Mucosa of gallbladder (tissue), 1 donor: ENCODE measurements at places on chromosomes 7 and 10.

- no peak for DNase-seq
Observed at GRCh38 chr7:155984609-155985405, 172.5 kb upstream of the SHH start.

- DNase-seq = no peak
Observed at GRCh38 chr7:71772779-71773178, 639.4 kb downstream of the CALN1 start.

- DNase-seq = no peak
Observed at GRCh38 chr7:159229683-159230475, 85.2 kb upstream of the VIPR2 start.

DNA sequence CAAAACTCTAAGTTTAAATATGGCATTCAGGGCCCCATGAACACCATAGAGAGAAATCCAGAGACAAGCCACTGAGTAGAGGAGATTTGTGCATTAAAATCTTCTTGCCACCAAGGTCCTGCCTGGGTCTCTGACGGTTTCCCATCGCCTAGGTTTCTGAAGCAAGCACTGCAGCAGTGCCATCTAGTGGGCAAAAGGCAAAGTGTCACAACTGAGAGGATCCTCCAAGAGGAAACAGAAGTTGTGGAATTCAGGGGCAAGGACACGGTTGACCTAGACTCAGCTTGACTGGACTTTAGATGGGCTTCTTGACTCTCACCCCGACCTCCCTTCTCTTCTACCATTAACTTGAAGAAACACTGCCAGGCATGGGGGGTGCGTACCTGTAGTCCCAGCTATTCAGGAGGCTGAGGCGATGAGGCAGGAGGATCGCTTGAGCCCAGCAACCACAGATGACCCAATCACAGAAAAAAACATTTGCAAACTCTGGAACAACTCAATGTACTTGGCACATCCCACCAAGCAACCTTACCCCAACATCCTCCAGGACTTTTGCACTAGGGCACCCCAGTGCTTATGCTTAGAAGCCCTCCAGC is 604.1 kb downstream of the GALNT17 start:
- DNase-seq = peak; percentile 69

DNA sequence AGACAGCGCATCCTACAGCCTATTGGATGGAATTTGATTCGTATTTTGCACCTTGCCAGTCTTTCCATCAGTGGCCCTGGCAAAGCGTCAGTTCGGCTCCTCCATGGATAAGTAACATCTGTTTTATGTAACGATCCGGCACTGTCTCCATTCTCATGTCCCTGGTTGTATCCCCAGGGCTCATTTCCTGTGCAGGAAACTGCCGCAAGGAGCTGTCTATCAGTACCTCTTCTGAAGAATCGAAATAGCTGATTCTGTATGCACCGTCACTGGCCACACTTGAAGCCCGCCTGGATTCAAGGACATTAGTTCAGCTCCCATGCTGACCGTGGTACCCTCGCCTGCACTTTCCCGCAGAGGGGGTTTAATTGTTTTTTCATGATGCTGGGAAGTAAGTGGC is 53.1 kb upstream of the NPS start:
- no peak for DNase-seq

DNA sequence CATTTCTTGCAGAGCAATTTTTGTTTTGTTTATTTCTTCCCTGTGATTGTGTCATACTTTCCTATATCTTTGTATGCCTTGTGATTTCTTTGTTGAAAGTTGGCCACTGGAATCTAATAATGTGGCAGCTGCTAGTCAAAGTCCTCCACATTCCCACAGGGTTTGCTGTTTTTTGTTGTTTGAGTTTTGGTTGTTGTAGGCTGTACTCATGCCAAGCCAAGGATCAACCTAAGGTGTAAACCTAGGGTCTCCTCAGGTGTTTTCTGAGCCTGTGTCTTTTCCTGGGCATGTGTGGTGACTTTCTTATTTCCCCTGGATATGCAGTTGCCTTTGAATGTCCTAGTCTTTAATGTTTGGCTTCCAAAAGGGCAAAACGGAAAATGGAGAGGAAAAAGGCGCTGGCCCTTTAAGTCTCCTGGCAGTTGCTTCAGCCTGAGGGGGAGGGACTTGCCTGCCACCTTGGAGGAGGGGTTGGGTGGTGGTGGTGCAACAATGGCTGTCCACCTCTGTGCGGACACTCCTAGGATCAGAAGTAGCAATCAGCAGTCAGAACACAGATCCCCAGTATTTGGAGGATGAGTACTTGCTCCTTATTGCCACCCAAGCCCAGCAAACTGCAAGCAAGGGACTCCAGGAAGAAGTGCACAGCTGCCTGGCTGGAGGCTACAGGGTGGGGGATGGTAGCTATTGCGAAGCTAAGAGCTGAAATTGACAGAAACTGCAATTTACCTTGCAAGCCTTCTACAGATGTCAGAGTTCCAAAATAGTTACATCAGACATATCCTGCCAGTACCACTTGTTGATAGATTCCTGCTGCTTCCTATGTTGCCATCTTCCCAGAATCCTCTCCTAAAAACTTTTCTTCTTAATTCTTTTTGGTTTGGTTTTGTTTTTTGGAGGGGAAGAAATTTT is 5.6 kb upstream of the ZNF518A start:
- DNase-seq = peak; percentile 36

DNA sequence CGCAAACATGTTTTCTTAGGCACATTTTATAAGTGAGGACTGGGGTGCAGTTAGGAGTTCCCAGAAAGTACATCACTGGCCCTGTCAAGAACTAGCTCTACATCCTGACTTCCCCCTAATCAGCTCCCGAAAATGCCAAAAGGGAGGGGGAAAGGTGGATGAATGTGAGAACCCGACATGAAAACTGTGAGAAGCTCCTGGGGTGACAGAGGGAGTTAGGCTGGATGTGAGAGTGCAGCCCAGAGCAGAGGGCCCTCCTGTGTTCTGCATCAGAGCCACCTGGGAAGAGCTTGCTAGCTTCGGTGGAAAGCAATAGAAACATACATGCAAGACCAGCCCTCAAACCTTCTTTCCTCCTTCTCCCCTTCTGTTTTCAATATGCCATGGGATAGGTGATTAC is 30.5 kb upstream of the SEM1 start:
- no peak for DNase-seq

- DNase-seq = no peak
Observed at GRCh38 chr10:71281646-71282322, 37.3 kb upstream of the SLC29A3 start.

DNA sequence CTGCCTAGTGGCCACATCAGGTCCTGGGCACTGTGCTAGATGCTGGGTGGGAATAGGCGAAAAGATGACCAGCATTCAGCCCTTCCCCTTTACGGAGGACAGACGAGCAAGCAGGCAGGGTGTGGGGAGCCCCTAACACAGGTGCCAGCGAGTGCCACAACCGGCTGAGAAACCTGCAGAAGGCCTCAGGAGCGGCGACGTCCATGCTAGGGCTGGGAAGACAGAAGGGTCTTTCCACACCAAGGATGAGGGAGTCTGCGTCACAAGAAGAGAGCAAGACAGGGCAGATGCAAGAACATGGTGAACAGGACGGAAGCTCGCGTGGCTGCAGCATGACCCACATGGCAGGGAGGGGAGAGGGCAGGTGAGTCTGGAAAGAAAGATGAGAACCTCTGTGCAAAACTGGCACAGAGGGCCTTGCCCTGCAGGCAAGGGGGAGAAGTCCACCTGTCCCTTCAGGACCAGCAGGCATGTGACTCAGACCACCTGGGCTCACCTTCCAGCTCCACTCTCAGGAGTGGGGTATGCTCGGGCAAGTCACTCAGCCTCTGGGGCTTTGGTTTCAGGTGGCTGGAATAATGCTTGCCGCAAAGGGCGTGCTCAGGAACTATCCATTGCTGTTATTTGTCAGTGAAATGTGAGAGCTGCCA is 36.6 kb downstream of the KCNH2 start:
- no peak for DNase-seq

- no peak for DNase-seq
Observed at GRCh38 chr10:26269754-26270153, 53.2 kb downstream of the GAD2 start.

GRCh38 chr7:113331155-113331898 is 213.0 kb upstream of the SMIM30 start:
- DNase-seq = no peak

- no peak for DNase-seq
Observed at GRCh38 chr7:150931199-150931869, 46.8 kb downstream of the KCNH2 start.

- no peak for DNase-seq
Observed at GRCh38 chr7:114104035-114104434, 185.2 kb upstream of the PPP1R3A start.

DNA sequence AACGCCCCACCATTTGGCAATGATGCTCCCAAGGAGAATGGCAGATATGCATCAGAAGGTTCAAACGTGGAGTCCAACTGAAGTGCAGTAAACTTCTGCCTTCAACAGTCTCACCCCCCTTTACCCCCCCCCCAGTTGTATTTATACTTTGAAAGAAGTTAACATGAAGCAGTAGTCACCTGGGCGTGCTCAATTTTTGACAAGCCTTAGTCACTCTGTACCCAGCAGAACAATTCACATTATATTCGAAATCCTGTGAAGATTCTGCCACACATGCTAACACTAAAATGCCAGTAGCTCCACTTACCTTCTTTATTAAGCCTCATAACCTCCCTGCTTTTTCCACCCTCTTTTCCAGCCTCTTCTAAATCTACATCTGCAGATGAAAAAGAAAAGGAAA is 894 bp downstream of the ATXN7L1 start:
- DNase-seq = no peak

GRCh38 chr7:16688249-16688648 is 42.3 kb downstream of the BZW2 start:
- no peak for DNase-seq

- no peak for DNase-seq
Observed at GRCh38 chr10:128875956-128876736, 590.9 kb upstream of the MGMT start.

DNA sequence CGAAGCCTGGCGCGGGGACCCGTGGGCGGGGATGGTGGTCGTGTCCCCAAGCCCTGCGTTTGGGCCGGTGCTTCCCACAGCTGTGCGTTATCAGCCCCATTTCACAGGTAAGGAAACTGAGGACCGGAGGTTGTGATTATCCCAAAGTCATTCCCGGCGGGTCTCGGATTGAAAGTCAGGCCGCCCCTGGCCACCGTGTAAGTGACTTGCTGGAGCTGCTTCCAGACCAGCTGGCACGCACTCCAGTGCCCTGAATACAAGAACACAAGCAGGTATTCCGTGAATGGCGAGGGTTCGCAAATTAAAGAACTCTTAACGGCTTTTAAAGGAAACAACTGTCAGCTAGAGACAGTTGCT is 675 bp upstream of the ATE1 start:
- DNase-seq = no peak

DNA sequence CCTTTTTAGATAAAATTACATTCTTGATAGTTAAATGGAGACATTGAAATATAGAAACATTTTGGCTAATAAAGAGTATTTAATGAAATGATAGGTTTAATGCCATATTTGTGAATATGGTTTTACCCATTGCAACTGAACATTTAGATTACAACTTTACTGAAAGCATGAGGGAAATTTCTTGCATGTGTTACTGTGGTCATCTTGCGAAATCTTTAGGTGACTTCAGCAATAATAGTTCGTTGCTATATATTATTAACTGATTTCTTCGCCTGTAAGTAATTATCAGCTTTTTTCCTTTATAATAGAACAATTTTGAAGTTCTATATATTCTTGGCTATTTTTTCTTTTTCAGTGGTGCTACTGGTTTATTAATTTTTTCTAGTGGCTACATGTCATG is 83.2 kb downstream of the MLLT10 start:
- no peak for DNase-seq

DNA sequence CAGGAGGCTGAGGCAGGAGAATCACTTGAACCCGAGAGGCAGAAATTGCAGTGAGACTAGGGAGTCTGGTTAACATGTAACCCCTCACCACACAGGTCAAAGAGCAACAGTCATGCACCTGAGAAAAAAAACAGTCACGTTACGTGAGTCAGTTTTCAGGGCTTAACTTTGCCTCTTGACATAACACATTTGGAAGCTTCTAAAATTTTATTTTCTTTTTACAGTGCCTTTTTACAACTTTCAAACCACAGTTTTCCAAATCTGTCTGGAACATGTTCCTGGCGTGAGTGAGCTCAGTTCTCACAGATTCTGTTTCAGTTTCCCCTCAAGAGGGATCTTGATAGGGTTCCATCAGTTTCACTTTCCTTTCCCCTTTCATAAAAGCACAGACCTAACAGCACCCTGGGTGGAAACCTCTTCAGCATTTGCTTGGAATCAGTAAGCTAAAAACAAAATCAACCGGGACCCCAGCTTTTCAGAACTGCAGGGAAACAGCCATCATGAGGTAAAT is 4.4 kb downstream of the IFIT3 start:
- peak; percentile 12 for DNase-seq

DNA sequence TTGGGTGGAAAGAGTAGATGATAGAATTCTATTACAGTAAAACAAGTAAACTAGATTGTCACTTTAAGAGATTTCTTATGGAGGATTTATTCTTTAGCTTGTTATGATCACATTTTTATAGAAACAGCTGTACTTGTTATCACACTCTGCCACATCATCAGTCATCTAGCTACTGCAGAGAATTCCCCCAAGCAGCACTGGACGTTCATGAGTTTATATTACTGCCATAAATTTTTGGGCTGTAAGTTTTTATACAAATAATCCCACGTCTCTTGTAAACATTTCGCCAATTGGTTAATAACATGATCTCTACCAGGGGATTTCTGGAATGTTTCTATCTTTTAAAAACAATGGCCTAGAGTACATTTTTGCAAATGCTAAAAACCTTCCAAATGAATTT is 238.8 kb downstream of the POLR1F start:
- DNase-seq = no peak

- no peak for DNase-seq
Observed at GRCh38 chr10:13399236-13399635, 51.1 kb upstream of the SEPHS1 start.

DNA sequence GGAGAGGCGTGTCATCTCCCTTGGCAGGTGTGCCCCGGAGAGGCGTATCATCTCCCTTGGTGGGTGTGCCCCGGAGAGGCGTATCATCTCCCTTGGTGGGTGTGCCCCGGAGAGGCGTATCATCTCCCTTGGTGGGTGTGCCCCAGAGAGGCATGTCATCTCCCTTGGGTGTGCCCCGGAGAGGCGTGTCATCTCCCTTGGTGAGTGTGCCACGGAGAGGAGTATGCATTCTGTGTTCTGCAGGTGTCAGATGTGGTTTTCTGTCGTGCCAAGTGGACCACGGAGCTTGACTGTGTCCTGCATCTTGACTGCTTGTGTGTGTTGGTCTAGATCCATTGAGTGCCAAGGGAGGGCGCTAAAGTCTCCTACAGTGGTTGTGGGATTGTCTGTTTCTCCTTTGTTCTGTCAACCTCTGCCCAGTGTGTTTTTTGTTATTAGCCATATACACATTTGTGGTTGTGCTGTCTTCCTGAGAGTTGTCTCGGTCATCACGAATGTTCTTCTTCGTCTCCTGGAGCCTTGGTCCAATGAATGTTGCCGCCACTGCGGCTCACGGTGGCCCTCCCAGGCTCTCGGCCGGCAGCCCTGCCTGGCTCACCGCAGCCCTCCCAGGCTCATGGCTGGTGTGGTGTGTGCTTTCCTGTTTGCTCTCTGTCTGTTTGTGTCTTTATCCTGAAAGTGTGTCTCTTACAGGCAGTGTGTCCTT is 96.8 kb downstream of the INPP5A start:
- DNase-seq = no peak
